Stimulated activated CD4-positive, alpha-beta T cell treated with anti-CD3 and anti-CD28 coated beads, Interleukin-2, amount 100 ng/mL, for 24 hours (primary cell): ENCODE measurements at places on chromosomes 16 and 17.
A peak's percentile ranks its signal among the peaks of the same experiment; 100 is the strongest.

- no peak for DNase-seq
Measured at GRCh38 chr17:15112846-15113617, 152.1 kb downstream of the PMP22 start.

DNA sequence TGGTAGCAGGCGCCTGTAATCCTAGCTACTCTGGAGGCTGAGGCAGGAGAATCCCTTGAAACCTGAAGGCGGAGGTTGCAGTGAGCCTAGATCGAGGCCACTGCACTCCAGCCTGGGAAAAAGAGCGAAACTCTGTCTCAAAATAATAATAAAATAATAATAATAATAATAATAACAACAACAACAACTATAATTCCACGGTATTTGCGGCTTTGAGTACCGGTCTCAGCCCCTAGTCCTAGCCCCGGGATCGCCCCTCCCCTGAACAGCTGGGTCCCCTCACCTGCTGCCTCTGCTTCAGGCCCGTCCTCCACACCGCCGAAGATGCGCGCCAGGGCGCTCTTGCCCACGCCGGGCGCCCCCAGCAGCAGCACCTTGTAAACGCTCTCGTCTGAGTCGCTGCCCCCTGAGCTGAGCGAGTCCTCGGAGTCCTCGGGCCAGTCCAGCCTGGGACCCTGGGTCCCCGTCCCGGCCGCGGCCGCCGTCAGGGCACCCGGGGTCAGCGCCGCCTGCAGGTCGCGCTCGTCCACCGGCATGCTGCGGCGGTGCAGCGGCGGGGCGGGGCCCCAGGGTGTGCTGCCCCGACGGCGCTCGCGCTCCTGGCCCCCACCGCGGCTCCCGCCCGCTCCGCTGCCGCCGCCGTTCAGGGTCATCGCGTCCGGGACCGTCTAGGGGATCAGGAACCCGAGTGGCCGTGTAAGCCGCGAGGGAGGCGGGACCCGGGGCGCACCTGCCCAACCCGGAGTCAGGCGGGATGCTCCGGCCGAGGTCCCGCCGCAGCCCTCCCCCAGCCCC lies 611 bp downstream of the RRAD start:
- peak; percentile 57 for DNase-seq

- DNase-seq: no peak
Measured at GRCh38 chr16:10239640-10240039, 57.4 kb upstream of the GRIN2A start.

DNA sequence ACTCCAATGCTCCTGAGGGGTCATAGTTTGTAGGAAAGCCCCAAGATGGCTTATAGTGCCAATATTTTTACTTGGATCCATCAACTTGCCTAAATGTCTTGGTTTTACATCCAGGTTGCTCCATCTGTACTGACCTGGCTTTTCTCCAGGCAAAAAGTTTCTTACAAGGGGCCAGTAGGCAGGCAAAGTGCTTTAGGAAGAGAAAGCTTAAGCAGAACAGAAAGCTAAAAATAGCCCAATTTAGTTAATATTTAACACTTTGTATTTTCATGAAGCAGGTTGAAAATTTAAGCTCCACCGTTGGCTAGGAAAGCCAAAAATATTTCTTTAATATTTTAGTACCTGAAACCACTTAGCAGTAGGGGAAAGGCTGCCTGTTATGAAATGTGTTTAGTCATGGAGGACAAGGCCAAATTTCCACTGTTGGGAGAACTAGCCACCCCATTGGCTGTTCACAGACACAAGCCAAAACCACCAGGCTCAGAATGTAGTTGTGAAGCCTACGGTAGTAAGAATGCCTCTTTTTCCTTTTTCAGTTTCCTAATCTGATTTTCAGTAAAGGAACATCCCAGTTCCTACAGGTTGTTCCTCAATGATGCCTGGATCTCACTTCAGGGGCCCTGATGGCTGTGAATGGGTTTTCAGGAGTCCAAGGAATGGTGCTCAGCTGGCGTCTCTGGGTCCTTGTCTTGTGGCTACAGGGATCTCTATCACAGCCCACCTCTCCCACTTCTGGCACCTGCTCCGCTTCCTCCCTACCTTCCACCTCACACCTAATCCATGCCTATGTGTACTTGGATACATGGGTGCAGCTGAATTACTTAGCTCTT lies 324.8 kb downstream of the PMP22 start:
- no peak for DNase-seq

DNA sequence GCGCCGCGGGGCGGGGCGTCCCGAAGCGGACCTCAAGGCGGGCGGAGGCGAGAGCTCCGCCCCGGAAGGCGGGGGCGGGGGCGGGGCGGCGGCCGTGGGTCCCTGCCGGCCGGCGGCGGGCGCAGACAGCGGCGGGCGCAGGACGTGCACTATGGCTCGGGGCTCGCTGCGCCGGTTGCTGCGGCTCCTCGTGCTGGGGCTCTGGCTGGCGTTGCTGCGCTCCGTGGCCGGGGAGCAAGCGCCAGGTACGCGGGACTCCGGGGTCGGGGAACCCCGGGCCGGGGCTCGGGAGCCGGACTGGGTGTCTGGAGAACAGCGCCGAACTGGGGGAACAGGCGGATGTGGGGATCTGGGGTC lies at the start of gene TNFRSF12A:
Gene TNFRSF12A (plus strand): TSS at position 122 of the 357 bp plus-strand sequence. CDS start 30 bp downstream, at position 152.
- peak; percentile 66 for DNase-seq

GRCh38 chr16:60989592-60989991 lies 1046.6 kb downstream of the CDH8 start:
- DNase-seq: no peak

DNA sequence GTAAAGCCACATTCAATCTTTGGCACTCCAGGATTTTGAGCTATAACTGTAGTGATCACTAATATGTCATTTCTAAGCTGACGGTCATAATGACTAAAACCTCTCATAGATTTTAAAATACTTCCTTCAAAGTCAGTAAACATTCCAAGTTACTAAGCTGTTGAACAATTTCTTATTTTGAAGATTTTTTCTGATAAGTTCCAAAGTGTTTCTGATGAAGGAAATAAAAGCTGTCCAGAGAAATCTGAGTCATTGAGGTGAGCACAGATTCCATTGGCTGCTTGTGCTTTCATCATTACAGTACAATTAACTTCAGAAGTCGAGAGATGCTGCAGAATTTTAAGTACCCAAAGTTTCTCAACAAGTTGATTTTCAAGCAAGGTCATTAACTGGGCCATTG lies 23.9 kb downstream of the NLRC5 start:
- no peak for DNase-seq

GRCh38 chr16:86952769-86953168 lies 364.4 kb downstream of the C16orf95 start:
- DNase-seq: no peak

DNA sequence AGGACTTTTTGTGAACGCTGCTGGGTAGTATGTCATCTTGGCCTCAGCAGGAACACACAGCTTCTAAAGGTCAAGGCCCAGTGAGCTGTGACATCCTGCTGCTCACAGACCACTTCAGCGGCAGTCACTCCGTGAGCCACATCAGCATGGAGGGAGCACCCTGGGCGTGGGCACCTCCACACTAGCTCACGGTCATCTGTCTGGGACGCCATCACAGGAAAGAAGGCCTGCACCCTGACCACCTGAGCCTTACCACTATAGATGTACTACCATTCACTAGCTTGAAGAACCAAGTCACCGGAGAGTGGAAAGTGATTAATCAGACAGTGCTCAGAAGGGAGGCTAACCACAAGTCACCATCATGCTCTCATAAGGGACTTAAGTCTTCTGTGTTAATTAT lies 3.3 kb downstream of the AXIN1 start:
- DNase-seq: no peak

DNA sequence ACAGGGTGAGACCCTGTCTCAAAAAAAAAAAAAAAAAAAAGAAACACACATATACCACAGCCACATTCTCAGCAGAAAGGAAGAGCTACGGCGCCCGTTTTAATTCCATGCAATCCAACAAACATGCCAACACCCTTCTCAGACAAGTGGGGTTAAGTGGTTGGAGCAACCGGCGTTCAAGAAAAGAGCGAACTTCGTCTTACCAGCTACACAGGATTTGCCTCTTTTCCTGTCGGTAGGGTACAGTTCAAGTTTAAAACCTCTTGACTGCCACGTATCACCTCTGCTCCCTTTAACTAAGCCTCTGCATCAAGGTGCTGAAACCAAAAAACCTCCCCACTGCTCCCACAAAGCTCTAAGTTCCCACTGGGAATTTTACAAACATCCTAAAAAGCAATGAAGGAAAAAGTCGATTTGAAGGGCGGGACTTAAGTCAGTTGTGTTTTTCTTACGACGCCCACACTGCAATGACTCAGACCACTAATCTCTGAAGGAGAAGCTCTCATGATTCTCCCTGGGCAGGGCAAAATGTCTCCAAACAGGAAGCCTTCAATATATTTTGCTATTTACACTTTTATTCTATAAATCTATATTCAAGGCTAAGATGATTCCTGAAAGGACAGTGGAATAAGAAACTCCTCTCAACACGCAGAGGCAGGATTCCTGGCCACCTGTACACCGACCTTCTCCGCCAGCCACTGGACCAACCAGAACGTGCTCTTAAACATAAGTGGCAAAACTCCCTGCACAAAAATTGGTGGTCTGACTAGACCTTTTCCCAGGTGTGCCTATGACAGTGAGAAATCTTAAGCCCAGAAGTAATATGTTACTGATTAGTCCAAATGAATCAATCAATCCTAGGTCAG lies 18.8 kb downstream of the SRP68 start:
- DNase-seq: peak; percentile 48

DNA sequence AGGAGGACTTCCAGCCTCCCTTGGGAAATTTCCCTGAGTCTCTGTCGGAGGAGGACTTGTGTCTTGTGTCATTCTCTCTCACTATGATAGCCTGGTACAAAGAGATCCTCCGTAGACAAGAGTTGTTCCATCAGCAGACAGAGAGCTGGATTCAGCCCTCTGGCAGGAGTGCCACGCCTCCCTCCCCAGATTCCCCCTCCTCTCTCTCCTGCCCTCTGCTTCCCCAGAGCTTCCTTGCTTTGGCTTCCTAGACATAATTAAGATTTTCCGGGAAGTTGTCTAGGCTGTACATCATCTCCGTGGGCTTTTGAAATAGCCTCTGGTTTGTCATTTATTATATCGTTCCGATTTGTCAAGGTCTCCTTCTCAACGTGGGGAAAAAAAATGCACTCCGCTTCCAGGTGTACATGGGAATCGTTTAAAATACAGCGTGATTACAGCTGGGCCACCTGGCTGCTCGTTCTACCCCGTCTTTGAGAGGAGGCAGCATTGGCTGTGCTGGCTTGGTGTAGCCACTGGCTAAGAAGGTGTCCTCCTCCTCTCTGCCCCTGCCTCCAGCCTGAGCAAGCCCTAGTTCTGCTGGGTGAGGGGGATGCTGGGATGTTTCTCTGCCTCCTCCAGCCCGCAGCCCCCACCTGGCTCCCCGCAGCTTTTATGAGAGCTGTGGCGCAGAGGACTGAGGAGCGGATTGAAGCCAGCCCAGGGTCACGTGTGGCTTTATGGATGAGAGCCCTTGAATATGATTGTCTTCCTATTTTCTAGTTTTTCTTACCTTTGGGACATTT lies 282.5 kb downstream of the SNX29 start:
- DNase-seq: no peak

DNA sequence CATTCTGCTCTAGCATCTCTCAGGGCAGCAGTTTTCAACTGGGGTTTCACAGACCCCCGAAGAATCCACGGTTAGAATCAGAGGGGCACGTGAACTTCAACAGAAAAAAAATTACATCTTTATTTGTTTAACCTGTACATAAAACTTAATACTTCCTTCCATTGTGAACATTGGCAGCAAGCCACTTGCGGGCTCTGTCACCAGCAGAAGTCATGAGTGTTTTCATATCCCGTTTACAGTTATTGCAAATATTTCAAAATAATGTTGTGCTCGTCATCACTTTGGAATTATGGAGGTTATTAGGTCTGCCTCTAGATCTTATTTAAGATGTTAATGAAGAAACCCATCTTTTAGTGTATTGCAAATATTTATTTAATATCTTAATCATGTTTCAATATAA lies 109.8 kb downstream of the SDR42E1 start:
- no peak for DNase-seq

DNA sequence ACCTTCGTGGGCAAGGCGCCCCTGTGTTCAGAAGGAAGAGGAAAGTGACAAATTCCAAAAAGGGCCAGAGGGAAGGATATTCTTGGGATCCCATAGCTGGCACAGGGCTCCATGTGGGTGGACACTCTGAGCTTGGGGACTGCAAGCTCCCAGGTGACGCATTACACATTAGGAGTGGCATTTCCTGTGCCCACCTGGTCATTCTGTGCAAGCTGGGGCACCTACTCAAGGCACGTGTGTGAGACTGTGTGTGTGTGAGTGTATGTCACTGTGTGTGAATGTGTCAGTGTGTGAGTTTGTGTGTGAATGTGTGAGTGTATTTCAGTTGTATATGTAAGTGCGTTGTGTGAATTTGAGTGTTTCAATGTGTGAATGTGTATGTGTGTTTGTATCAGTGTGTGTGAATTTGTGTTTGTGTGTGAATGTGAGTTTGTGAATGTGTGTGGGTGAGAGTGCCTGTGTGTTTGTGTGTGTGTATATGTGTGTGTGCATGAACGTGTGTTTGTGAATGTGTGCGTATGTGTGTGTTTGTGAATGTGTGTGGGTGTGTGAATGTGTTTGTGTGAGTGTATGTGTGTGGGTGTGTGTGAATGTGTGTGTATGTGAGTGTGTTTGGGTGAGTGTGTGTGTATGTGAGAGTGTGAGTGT lies 1.6 kb upstream of the CD300A start:
- no peak for DNase-seq

GRCh38 chr16:55898592-55898991 lies 23.4 kb upstream of the CES5A start:
- no peak for DNase-seq

- DNase-seq: no peak
Measured at GRCh38 chr17:73256220-73256619, 5.5 kb downstream of the CPSF4L start.

DNA sequence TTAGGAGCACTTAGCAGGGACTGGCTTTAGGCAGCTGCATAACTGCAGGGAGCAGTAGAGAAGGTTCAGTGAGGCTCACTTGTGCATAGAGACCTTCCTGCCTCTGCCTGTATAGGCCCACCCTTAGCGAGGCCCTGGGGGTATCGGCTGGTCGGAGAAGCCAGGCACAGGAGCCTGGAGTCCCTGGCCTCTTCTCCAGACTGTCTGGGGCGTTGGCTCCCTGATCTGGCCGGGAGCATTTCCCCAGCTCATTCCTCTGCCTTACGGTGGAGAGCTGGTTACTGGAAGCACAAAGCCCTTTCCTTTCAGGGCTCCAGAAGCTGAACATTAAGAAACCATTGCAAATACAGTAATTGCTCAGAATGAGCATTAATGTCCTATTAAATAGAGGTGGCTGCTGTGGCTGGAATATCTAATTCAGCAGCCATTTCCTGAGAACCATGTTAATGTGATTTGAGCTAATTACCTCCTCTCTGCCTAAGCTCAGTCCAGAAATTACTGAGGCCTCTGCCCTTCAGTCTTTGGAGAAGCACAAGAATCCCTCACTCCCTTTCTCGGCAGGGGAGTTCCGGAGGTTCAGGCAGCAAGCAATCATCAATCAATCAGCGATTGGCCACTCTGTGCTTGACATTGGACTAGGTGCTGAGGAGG lies 18.8 kb upstream of the TMEM220 start:
- no peak for DNase-seq

GRCh38 chr16:75227361-75228142 lies 8.8 kb downstream of the CTRB1 start:
- DNase-seq: no peak

GRCh38 chr16:24027466-24027865 lies 191.7 kb downstream of the PRKCB start:
- DNase-seq: no peak

GRCh38 chr16:72468582-72468981 lies 296.6 kb upstream of the PMFBP1 start:
- no peak for DNase-seq

GRCh38 chr17:15361151-15361550 lies 19.8 kb upstream of the TEKT3 start:
- no peak for DNase-seq
